ENCODE measurements at places on chromosomes 16 and 17.

GRCh38 chr16:20941636-20941926 is 41.0 kb downstream of the LYRM1 start:
- DNase-seq: no peak

- DNase-seq: no peak
These were observed 28.0 kb downstream of the CRISPLD2 start for GRCh38 chr16:84847564-84848355.

DNA sequence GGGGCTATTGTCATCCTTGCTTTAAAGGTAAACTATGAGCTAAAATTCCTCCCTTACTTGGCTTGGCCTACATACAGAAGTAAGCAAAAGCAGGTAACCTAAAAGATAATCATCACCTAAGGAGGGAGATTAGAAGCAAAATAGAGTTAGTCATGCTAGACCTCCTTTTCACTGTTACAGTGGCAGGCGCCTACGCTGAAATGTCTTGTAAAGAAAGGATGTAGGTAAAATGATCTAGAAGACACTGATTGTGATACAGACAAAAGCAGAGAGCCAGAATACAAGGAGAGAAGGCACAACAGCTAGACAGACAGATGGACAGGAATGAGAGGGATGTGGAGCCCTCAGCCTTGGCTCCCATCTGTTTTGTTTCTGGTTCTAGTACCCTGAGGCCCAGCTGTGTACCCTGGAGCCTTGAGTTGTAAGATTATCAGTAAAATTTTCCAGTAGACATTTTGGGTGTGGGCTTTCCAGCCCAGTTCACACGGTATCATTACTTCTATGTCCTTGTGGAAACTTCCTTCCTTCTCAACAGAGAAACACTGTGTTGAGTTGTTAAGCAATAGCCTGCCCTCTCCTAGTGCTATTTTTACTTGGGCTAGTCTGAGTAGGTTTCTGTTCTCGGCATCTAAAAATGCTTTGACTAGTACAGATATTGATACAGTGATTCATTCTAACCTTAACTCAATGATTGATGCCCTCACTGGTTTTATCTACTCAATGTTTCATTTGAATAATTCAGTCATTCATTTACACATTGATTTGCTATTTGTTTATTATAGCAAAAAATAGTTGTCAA is 7.7 kb upstream of the C16orf78 start:
- DNase-seq: no peak

GRCh38 chr17:8488491-8488890 is 52.8 kb downstream of the NDEL1 start:
- DNase-seq: no peak

DNA sequence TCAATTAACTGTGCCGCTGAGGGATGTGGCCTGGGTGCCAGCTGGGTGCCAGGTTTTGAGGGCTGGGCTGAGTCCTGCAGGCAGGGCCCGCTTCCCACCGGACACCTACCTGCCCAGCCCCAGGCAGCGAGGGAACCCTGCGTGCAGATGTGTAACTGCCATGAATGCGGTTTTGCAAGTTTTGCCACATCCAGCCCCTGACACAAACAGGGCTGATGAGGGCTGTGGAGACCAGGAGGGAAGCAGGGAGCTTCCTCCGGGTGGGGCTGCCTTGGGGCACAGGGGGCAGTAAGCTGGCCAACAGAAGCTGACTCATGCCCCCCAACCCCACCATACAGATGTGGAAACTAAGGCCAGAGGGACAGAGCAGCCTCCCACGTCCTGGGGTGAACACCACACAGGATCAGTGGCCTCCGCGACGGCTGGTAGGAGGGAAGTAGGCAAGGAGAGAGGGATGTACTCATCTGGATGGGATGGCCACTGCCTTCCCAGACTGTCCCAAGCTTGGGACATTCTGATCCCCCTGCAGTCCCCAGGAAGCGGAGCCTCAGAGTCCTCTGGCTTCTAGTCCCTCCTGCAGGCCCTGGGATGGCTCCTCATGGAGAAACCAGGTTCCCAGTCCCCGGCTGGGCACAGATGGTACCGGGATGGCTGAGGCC is 1.6 kb downstream of the UBALD1 start:
- DNase-seq: no peak

All from NCI-H1092 (cell line).